ENCODE measurements at places on chromosomes 7 and 10.
A peak's percentile ranks its signal among the peaks of the same experiment; 100 is the strongest.

DNA sequence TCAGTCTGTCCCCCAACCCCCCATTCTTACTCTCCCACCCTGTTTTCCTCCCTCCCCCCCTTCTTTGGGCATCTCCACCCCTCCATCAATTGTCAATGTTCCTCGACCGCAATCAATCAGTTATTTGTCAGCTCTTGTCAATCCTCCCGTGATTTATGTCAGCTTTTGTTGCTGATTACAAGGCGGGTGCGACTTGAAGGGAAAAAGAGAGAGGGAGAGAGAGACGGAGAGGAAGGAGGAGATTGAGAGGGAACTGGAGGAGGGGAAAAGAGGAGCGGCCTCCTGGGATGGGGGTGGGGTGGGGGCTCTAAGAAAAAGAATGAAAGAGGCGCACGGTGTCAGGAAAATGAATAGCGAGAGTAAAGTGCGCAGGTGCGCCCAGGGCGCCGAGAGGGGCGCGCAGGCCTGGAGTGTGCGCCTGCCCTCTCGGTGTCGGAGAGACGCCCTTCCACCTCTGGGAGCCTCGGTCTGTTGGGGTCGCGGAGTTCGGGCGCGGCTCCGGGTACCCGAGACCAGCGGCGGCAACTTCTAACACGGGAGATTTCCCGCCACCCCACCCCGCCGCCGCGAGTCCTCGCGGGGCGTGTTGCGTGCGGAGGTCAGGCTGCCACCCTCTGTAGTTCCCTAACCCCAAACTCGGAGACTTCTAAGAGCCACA, 1.1 kb upstream of the ZNF503 start:
- peak; percentile 80 for DNase-seq

GRCh38 chr10:124963866-124964720, 22.2 kb downstream of the ZRANB1 start:
- DNase-seq: no peak

DNA sequence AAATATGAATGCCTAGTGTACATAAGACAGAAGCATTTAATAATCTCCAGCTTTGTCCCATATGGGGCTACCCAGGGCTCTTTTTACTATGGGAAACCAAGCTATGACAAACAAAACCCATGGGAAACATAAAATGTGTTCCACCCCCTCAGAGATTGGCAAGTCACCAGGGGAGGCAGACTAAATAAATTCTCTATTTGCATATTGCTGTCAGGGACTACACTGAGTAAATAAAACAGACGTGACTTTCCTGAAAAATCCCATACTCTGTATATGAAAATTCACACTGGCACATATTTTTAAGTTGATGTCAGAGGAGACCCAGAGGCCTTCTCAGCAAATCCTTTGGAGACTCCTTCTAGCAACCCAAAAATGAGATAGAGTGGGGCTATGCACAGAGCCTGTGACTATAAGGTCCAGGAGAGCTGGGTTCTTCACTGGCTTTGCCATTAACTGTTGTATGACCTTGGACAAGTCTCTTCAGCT, 44.0 kb upstream of the HPSE2 start:
- no peak for DNase-seq

DNA sequence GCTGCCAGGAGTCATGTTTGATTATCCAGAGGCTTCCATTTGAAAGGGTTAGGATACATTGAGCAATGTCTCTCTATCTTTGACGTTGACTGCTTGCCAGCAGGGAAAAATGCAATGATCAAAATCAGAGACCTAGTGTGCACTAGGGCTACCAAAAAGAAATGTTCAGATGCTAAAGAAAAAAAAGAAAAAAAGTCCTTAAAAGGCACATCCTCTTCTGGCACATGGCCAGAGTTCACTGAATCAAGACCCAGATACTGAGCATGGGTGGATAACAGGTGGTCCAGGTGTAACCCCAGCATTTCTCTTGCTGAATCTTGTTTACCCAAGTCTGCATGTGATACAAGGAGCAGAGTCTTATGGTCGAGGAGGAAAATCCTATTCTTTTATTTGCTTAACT, 899.3 kb downstream of the SORCS3 start:
- no peak for DNase-seq

DNA sequence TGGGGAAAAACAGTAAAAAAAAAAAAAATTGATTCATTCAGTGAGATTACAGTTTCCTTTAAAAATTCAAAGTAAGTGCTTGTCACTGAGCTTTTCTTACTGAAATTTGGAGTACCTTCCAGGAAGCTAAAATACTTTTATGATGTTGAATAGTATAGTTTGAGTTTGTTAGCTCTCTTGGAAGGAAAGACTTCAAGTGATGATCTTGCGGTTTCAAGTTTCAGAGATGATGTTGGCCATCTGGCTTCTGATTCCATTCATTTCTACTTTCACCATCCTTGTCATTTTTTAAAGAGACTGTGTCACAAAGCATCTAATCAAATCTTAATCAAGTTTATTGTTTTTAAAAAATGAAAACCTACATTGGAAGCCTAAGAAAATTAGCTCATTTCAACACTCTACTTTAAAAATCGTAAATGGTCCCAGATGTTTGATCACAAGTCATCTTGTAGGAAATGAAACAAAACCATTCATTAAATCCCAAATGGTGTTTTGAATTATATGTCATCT, 4.9 kb upstream of the HERPUD2 start:
- no peak for DNase-seq

DNA sequence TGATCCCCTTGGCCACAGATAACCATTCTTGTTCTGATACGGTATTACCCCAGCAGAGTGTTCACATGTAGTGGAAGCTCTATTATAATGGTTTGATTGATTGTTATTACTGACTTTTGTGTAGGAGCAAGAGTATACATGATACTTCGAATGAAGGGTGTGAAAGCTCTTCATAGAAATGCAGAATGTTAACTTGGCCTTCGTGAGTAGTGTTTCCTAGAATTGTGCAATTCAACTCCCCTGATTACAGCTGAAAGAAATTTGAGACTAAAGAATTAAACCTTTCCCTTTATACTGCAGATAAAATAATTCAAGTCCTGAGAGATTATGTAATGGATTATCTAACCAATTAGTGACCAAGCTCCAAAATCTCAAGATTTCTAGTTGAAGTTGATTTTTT, 38.2 kb downstream of the MKLN1 start:
- no peak for DNase-seq

DNA sequence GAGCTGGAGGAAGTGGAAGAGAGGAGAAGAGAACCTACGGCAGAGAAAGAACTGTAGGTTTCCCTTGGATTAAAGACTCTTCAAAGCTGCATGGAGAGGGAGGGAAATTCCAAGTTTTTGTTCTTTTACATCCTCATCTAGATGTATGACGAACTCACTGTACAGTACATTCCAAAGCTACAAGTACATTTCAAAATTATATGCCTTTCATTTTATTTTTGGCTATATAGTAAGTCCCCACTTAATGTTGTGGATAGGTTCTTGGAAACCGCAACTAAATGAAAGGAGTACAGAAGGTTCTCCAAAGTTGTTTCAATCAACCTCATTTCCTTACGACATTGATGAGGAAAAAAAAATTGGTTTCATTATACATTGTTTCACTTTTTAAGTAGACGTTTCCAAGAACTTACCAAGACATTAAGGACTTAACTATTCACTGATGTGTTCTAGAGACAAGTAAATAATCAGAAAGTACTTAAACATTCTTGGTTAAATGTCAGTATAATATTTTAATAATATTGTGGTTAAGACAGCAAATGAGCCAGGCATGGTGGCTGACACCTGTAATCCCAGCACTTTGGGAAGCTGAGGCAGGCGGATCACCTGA, 16.1 kb upstream of the JMJD1C start:
- DNase-seq: no peak

GRCh38 chr10:109895848-109896247, 27.5 kb downstream of the XPNPEP1 start:
- DNase-seq: no peak
